NCI-H1930 (cell line): ENCODE measurements at places on chromosomes 12 and 14.

- no peak for DNase-seq
These were observed 99.6 kb downstream of the DYRK2 start for GRCh38 chr12:67747869-67748742.

- DNase-seq: no peak
These were observed 1.5 kb upstream of the AGAP2 start for GRCh38 chr12:57739914-57740538.

GRCh38 chr14:63854330-63854729 is 1.5 kb downstream of the SYNE2 start:
- DNase-seq: no peak

DNA sequence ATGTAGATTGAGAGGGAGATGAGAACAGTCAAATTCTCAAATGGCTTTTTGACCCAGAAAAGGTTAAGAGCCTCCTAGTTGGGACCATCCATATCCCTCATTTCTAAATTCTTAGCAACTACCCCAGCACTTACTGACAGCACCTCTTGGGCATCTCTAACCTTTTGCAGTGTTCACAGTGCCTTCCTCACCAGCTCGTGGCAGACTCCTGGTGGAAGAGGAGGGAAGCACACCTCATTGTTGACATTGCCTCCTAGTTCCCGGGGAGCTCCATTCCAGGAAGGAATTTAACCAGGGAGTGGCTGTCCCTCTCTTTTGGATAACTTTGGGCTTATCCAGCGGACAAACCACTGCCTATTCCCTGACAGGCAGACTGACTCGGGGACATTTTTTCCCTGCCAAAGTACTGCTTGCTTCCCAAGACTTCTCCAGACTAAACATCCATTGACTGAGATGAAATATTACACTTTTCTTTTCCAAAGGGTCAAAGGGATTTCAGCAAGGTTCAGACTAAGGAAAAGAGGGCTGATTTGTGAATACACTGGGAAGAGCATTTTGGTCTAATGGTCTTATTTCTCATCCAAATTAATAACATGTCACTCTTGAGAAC is 9.0 kb upstream of the OR6J1 start:
- DNase-seq: peak; percentile 51

- DNase-seq: no peak
These were observed 2.1 kb upstream of the EIF4B start for GRCh38 chr12:53004178-53004577.

DNA sequence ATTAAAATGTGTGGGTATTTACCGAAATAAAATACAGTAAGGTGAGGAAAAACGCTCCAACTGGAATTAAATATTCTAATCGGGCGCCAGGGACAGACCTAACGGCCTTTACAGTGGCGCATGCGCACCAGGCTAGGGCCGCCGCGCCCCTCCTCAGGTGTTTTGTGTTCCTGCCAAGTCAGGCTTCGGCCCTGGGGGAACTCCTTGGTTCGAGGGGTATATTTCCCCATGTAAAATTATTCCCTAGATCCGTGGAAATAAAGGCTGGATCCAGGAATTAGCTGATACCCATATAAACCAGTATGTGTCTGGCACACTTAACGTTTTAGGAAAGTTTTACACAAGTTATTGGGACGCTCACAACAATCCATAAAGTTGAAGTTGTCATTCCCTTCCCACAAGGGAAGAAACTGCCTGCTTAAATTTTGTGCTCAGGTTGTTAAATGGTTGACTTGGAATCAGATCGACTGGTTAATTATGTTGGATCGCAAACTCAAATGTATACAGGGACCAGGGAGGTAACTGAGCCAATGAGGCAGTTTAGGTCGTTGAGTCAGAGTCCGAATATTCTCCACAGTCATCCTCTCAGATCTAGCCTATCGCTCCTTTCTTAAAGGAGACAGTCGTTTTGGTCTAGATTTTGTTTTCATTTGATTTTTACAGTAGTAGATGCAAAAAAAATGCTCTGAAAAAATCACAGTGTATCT is 621 bp upstream of the ANAPC7 start:
- DNase-seq: peak; percentile 74

DNA sequence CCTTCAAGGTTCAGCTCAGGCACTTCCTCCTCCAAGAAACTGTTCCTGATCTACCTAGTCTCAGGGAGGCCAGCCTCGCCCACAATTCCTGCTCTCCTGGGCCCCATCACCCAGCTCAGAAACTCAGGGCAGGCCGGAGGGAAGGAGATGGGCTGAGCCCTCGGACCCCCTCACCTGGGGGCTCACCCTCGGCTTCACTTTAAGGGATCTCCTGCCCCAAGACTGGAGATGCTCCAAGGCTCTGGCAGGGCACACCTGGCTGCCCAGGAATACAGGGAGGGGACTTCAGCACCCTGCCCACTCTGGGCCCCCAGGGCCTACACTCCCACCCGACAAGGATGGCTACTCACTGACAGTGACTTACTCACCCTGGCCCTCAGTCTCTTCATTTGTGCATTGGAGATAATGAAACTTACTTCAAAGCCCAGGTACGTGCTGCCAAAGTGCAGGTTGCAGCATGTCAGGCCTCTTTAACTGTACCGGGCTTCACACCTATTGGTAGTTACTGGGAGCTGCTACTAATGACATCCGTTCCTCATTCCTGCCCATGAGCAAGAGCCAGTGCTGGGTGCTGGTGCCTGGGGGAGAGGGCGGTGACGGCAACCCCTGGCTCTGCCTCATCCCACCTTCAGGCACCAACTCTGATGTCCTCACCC is 21.0 kb upstream of the PPP1R13B start:
- no peak for DNase-seq

GRCh38 chr12:106551410-106551809 is 31.4 kb upstream of the RFX4 start:
- DNase-seq: no peak

- no peak for DNase-seq
These were observed 867.4 kb downstream of the NRXN3 start for GRCh38 chr14:79037593-79037992.

GRCh38 chr12:40168868-40169267 is 55.9 kb upstream of the LRRK2 start:
- no peak for DNase-seq

- peak; percentile 20 for DNase-seq
These were observed 1183.7 kb upstream of the TMEM132C start for GRCh38 chr12:127083008-127083949.

GRCh38 chr12:53067993-53068770 is 11.0 kb downstream of the SPRYD3 start:
- no peak for DNase-seq

- DNase-seq: no peak
These were observed 159.4 kb downstream of the SPTSSA start for GRCh38 chr14:34302654-34303053.

DNA sequence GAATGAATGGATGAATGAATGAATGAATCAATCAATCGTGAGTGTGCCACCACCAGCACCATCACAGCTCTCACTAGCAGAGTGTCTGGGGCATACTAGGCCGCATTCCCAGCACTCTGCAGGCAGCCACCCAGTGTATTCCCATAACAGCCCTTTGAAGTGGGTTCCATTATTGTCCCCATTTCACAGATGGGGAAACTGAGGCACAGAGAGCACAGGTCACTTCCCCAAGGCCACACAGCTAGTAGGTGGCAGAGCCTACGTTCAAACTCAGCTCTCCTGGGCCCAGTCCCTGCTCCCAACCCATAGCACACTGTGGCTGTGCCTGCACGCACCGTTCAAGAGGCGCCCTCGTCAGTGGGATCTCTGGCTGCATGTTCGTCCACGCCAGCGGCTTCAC is 88.1 kb downstream of the RFLNA start:
- no peak for DNase-seq

- DNase-seq: no peak
These were observed 1.2 kb upstream of the CLEC2B start for GRCh38 chr12:9870286-9870866.
